Omental fat pad (tissue), 4 donors: ENCODE measurements at places on chromosomes 2 and 18.

DNA sequence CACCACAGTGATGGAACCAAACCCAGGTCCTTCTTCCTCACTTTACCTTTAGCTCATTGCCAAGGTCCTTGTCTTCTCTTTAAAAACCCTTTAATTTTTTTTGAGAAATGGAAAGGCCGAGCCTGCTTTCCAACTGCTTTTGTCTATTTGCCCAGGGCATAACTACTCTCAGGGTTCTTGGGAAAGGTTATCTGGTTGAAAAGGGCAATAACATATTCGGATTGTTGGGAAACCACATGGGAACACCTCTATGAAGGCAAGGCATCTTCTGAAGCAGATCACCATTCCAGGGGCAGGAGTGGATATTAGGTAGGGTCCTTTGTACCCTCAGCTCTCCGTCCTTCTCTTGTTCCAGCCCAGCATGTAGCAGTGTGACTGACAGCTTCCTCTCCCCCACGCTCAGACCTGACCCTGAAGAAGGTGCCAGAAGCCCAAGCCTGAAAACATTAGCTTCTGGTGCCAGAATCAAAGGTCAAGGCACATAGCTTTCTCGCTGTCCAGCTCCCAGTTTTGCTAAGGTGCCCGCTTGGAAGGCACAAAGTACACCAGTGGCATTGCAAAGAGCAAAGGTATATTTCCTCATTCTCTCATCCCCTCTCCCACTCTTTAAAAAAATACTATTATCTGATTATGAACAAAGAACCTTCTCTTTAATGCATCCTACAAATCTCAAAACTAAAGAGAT lies 123.2 kb upstream of the LINC00305 start:
- DNase-seq = no peak

GRCh38 chr18:27467073-27467472 lies 282.0 kb upstream of the CHST9 start:
- no peak for DNase-seq

DNA sequence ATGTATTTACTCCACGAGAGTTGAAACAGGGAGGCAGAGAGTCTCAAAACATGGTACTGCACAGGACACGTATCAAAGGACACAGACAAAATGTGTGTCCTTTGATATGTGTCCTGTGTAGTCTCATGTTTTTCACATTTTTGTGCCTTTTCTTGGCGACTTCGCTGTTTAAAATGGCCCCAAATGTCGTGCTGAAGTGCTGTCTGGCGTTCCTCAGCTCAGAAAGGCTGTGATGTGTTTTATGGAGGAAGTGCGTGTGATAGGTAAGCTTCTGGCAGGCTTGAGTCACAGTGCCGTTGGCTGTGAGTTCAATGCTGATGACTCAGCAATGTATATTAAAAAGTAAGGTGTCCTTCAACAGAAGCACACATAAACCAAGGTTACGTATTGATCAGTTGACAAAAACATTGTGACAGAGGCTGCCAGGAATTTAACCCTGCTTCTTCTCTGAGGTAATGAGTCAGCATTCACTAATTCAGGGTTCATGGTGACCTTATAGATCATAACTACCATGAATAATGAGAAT lies 78.2 kb downstream of the DYSF start:
- no peak for DNase-seq

GRCh38 chr2:142285480-142285879 lies 154.7 kb upstream of the LRP1B start:
- DNase-seq = no peak

- no peak for DNase-seq
Measured at GRCh38 chr2:72263776-72264060, 116.1 kb upstream of the CYP26B1 start.

- no peak for DNase-seq
Measured at GRCh38 chr2:231930593-231931281, 4.5 kb upstream of the NPPC start.

DNA sequence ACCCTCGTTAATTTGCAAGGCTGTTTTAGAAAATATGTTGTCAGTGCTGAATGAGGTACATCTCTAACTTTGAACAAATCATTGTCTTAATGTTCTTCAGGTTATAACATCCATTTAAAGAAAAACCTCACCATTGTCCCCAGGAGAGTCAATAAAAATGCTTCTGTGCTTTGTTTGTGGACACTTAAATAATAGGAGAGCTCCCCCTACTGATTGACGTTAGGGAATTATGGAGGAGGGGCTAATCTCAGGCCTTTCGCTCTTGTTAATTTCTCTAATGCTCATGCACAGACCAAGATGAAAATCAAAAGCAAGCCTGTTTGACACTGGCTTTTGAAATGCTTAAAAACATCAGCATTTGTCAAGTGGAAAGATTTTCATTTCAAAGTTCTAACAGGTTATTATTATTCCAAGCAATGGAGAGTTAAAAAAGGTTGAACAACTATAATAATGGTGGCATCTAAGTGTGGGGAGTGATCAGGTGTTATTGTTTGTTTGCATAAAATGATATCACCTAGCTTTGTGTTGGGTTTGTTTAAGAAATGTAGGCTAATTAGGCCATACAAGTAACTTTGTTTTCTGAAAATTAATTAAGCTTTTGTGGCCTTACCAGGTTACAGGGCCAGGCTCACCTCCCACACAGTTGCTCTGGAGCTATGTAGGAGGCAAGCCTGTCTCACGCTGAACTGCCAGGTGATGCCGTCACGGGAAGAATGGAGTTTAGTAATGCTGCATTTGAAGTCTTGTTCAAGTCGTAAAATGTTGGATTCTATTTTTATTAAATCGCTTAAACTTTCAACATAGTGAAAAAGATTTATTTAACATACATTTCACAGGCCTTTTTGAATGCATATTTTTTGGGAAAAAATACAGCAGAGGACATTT lies 51.7 kb upstream of the SMIM21 start:
- no peak for DNase-seq

- no peak for DNase-seq
Measured at GRCh38 chr2:16763493-16763899, 97.9 kb upstream of the CYRIA start.

DNA sequence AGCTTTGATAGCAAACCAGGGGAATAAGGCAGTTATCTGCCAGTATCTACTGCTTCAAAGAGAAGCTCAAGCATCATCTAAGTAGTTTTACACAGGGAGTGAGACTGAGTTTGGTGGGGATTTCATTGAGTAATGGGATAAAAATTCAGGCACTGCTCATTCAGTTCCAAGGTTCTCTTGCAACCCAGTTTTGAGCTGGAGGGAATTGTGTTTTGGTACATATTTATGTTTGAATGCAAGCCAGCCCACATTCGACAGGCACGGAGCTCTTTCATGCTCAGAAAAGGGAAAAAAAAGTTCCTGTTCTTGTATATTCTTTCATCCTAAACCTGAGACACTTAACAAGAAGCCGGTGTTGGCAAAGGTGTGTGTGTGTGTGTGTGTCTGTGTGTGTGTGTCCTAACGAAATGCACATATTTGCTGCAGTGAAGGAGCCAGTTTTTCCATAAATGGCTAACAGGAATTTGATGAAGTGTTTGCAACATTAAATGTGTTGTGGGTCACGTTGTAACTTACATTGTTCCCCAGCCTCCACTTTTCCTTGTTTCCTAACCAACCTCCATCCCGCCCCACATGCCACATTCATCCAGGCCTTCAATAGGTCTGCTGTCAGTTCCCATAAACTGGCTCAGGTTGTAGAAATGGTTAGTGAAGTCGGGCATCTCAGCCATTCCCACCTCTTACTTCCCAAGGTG lies 311.1 kb downstream of the TXNL1 start:
- DNase-seq = no peak

- DNase-seq = no peak
Measured at GRCh38 chr2:24821433-24821891, 28.2 kb downstream of the CENPO start.

- DNase-seq = no peak
Measured at GRCh38 chr2:118939994-118940393, 2.0 kb upstream of the MARCO start.

DNA sequence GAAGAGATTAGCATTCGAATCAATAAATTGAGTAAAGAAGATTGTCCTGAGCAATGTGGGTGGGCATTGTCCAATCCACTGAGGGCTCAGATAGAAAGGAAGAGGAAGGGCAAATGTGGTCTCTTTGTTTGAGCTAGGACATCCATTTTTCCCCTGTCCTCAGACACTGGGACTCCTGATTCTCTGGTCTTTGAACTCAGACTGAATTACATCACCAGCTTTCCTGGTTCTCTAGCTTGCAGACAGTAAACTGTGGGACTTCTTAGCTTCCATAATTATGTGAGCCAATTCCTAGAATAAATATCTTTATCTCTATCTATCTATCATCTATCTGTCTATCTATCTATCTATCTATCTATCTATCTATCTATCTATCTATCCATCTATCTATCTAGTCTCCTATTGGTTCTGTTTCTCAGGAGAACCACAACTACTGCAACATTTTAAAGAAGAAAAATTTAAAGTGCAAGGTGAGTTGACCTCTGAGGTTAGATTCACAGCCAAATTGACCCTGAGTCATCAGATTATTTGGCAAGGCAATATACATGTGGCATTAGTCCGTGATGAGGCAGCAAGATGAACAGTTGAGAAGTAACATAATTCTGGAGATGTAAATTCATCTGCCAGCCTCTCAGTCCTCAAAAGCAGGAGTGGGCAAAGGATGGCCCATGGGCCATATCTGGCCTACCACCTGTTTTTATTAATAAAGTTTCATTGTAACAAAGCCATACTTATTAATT lies 191.4 kb downstream of the PDE11A start:
- no peak for DNase-seq

- no peak for DNase-seq
Measured at GRCh38 chr18:8619835-8620577, 10.8 kb downstream of the RAB12 start.

GRCh38 chr2:241750076-241750840 lies 15.8 kb downstream of the D2HGDH start:
- DNase-seq = no peak

GRCh38 chr2:10019602-10020400 lies 23.5 kb upstream of the KLF11 start:
- DNase-seq = no peak
